Fibroblast of the aortic adventitia (primary cell): ENCODE measurements at places on chromosomes 5 and 9. TPM values are rescaled to one million over a fixed set of nuclear protein-coding genes. Genes with fewer than 3 reads are reported as not detected.

LPAR1 gene
- total RNA-seq = 39.2 and 265 TPM in 2 replicates

HMGXB3 gene
- total RNA-seq = 35.4 and 108 TPM in 2 replicates

PAX5 gene
- total RNA-seq = not detected in 2 replicates

RASEF gene
- total RNA-seq = 0.27 and 0.41 TPM in 2 replicates

COL15A1 gene
- 25.1 and 25.3 TPM in 2 replicates for total RNA-seq

ADAMTS13 gene
- 1.4 and 2.1 TPM in 2 replicates for total RNA-seq

SLC36A2 gene
- total RNA-seq = not detected in 2 replicates

TPPP gene
- total RNA-seq = not detected in 2 replicates

OTP gene
- not detected in 2 replicates for total RNA-seq

WDR38 gene
- not detected in 2 replicates for total RNA-seq

C5orf15 gene
- 31.1 and 66.6 TPM in 2 replicates for total RNA-seq

TMOD1 gene
- 0.16 and 0.18 TPM in 2 replicates for total RNA-seq

OBP2B gene
- total RNA-seq = not detected in 2 replicates

CHD1 gene
- total RNA-seq = 44.4 and 45.2 TPM in 2 replicates

ISOC1 gene
- 6.6 and 19.7 TPM in 2 replicates for total RNA-seq

F12 gene
- 0.27 and 1.4 TPM in 2 replicates for total RNA-seq

PLCXD3 gene
- total RNA-seq = 13.0 and 17.7 TPM in 2 replicates

KCNN2 gene
- not detected in 2 replicates for total RNA-seq

ERCC8 gene
- total RNA-seq = 4.8 and 25.5 TPM in 2 replicates

CDH10 gene
- 0.65 and 1.4 TPM in 2 replicates for total RNA-seq
